Activated T-helper 1 cell treated with anti-CD3 and anti-CD28 coated beads, Interleukin-2, amount 50 U/mL, for 16 hours (primary cell): ENCODE measurements at places on chromosomes 5 and 9.

GRCh38 chr9:86641970-86642369 lies 287.8 kb upstream of the TUT7 start:
- DNase-seq, result no peak

DNA sequence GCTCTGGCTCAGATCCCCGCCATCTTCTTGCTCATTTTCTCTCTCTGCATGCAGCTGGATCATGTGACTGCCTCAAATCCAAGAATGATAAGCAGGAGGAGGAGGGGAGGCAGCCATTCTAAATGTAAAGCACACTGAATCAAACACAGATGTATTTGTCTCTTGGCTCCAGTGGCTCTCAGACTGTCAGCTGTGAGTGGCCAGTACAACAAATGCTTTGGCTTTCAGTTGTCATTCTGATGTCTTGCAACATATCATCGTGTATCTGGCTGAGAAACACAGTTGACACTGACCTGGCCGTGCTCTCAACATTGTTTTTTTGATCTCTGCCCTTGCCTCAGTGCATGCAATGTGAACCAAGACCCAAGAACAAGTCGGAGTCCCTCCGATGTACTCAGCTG lies 233.1 kb downstream of the ADAMTSL1 start:
- DNase-seq, result no peak

DNA sequence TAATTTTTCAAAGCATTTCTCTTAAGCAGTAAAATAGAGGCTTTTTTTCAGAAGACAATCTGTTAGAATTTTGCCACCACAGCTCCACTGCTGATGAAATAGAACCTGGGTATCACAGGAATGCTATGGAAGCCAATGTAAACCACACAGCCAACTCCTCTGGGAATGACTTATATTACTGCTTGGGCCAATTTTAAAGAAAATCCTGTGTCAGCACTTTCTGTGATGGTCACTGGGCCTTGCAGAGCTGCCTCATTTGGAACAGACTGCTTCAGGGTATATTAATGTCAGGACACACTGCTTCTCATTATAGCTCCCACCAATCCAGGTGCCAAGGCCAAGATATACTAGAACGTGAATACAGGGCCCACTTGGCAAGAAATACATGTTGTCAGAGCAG lies 144.1 kb upstream of the ACTBL2 start:
- no peak for DNase-seq

- no peak for DNase-seq
These were observed 91.1 kb upstream of the RNF180 start for GRCh38 chr5:64074533-64074932.

- no peak for DNase-seq
These were observed 33.8 kb upstream of the ANXA2R start for GRCh38 chr5:43073597-43074546.

DNA sequence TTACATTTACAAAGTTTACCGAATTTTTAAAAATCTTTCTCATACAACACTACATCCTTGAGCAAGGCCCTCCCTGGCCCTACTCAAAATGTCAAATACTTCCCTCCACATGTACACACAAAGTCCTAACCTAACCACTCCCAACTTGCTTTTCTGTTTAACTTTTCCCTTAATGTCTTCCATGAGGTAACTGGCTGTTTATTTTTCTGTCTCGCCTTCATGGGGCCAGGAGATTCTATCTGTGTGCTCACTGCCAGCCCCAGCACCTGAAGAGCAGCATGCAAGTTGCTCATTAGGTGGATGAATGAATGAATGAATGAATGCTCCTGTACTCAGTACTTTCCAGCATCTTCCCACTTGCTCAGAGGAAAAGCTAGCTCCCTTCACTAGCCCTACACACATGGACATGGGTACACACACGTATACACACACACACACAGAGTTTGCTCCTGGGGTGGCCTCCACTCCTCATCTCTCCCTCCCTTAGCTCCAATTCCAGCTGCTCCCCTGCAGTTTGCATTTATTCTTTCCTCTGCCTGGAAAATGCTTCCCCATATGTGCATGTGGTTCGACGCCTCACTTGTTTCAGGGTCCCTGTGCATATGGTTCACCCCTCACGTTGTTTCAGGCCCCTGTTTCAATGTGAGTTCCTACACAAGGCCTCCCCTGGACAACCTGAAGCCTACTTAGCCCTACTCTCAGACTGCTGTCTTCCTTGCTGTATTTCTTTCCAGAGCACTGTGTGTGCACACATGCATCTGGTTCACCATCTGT lies 165.2 kb downstream of the ROR2 start:
- DNase-seq, result no peak
